ENCODE measurements at places on chromosomes 1 and 21.

GRCh38 chr1:178973652-178974101 lies 52.0 kb upstream of the FAM20B start:
- DNase-seq = no peak

DNA sequence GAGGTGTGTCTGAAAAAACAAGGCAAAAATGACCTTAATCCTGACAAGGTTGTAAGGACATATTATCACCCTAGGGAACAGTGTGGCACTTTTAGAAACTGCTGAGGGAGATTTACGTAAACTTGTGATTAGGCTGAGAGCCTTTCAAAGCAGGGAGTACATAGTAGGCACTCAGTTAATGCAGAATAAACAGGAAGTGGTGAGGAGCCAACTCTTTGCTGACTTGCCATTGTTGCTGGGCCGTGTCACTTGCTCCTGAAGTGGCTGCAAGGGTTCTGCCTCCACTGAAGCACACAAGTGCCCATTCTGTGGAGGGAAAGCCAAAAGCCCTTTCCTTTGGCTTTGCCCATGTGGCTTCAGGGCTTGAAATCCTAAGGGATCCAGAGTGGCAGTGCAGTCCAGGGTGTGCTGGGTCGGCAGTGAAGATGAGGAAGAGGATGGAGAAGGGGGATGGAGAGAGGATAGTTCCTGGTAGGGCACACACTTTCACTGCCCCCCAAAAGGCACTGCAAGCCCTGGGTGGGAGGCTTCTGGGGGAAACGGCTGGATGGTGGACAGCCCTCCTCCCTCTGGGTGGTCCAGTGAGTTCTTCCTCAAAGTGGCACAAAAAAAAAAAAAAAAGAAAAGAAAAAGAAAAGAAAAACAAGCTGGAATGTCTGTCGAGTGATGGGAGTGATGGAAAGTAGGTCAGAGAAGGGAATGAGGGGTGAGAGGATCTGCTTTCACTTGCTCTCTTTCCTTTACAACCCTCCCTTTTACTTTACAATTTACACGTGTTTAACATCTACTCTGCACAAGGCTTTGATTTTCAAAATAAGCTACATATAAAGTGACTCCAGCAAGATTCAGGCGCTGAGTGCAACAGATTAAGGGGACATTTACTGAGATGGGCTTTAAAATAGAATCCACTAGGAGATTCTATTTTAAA lies 13.7 kb upstream of the RHEX start:
- DNase-seq = no peak

GRCh38 chr1:19618428-19618827 lies 25.7 kb upstream of the NBL1 start:
- DNase-seq = no peak

DNA sequence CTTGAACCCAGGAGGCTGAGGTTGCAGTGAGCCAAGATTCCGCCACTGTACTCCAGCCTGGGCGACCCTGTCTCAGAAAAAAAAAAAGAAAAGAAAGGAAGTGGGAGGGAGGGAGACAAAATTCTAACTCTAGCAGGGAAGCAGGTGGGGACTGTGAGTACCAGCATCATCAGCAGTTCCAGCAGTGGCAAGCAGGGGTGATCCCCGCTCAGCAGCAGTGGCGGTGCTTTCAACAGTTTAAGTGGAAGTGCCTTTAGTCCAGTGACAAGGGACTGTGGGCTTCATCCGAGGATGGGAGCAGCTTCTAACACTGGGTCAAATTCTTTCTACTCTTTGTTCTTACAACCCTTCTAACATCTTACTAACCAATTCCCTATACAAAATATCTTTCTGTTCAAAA lies 858.1 kb upstream of the ADAMTS5 start:
- no peak for DNase-seq

- no peak for DNase-seq
Measured at GRCh38 chr1:113438505-113439276, 48.4 kb downstream of the MAGI3 start.

DNA sequence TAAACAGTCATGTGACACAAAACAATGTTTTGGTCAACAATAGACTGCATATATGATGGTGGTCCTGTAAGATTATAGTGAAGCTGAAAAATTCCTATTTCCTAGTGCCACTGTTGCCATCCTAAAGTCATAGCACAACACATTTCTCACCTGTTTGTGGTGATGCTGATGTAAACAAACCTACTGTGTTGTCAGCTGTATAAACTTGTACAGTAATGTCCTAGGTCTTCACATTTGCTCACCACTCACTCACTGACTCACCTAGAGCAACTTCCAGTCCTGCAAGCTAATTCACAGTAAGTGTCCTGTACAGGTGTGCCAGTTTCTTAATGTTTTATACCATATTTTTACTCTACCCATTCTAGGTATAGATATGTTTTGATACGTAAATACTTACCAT lies 326.1 kb upstream of the USP24 start:
- no peak for DNase-seq

DNA sequence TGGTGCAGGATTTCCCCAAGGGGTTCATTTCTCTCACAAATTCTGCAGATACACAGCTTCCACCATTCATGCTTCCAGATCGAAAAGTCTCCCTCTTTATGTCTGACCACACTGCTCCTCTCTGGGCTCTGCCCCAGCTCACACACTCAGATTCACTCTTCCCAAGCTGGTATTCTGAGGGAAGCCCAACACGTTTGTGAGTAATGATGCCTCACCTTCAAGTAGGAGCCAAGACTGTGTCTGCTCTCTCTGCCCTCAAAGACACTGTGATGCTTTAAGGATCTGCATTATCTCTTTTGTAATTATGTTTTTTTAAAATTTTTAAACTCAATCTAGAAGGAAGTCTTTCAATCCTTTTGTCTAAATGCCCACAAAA lies 19.8 kb downstream of the PRAMEF11 start:
- no peak for DNase-seq

- DNase-seq = no peak
Measured at GRCh38 chr1:211738691-211739301, 63.4 kb upstream of the NEK2 start.

DNA sequence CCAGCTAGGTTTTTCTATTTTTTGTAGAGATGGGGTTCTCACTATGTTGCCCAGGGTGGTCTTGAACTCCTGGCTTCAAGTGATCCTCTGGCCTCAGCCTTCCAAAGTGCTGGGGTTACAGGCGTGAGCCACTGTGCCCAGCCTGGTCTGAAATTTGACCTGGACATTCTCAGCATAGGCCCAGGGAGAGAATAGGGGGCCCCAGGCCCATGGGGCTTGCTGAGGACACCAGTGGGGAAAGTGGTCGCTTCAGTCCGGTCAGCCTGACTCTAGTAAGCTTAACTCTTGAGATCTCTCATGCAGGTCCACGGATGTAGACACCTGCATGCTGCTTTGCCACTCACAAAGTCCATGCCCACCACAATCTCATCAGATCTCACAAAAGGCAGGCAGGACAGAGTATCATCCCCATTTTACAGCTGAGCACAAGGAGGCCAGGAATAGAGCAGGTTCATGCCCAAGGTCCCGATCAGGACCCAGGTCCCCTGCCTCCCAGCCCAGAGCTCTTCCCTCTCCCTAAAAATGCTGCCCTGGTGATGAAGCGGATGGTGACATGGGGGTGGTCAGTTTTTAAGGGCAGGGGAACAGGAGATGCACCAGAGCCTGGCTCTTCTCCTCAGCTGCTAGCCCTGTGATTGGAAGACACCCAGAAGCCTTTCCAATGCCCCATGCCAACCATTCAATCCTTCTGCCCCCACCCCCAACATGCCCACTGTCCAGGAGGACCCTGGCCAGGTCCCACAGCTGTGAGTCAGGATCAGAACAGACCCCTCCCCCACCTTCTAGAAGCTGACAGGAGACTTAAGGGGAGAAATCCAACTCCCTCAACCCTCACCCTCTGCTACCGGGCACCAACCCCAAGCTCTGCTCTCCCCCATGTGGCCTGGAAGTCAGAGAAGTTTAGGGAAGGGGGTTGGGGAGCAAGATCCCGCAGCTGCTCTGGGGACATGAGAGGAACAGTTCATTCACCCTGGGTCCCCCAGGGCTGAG lies 1.8 kb downstream of the FHL3 start:
- no peak for DNase-seq

DNA sequence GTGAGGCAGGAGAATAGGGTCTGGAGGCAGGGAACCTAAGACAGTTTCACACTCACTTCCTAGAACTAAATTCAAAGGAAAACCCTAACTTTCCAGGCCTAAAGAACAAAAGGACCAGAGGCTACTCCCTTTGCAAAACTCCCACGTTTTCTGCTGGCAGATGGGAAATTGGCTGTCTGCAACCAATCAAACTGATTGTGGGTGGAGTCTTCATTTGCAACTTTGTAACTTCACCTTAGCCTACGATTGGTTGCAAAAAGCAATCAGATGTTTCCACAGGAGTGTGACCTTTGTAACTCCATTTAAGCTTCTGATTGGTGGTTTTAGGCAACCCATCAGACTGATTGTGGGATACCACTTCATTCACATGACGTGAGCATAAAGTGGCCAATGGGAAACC lies 19.7 kb upstream of the GNG4 start:
- no peak for DNase-seq

DNA sequence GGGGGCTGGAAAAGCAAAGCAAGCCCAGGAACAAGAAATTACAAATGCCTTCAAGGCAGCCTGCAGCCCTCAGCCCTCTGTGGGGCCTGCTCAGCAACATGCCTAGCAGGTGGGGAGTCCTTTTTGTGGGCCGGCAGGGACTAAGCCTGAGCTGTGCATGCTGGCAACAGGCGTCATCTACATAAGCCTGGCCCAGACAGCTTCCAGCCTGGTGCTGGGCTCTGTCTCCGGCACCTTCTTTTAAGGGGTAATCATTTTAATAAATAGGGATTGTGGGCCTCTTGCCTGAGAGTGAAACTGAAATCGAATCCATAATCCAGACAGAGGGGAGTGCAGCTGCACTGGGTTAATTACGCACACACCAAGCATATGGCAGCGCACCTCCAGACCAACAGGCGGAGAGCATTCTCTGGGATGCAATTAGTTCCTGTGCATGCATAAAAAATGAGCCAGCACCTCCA lies 96.6 kb downstream of the DDX20 start:
- DNase-seq = no peak

GRCh38 chr1:869499-870244 lies 54.1 kb upstream of the SAMD11 start:
- no peak for DNase-seq

DNA sequence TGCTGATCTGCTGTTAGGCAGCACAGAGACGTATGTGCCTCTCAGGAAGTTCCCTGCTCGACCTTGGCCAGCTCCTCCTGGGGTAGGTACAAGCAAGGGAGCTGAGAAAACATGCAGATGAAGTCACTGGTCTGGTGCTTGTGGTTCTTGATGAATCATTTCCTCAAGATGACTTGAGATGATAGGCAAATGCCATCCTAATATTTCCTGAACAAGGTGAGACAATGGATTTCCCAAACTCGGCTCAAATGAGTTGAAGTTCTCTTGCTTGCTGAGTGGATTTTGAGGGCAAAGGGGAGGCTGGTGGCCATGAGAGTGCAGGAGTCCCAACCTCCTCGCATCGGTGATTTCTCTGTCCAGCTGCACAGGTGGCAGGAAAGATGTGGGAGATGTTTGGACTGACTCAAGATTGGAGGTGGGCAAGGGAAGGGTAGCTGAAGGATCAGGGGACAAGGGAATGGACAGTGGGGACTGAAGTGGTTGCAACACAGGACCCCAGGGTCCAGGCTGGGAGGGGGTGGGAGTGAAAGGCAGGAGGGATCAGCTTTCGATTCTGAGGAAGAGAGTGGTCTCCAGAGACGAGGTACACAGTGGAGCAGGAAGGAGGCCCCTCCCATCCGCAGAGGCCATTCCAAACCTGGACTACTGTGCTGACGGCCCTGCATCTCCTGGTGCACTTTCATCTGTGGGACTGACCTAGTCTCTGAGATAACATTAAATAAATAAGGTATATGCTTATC lies 63.9 kb downstream of the CAPN2 start:
- DNase-seq = peak; percentile 84

GRCh38 chr1:15139654-15140350 lies 13.7 kb upstream of the TMEM51 start:
- no peak for DNase-seq

DNA sequence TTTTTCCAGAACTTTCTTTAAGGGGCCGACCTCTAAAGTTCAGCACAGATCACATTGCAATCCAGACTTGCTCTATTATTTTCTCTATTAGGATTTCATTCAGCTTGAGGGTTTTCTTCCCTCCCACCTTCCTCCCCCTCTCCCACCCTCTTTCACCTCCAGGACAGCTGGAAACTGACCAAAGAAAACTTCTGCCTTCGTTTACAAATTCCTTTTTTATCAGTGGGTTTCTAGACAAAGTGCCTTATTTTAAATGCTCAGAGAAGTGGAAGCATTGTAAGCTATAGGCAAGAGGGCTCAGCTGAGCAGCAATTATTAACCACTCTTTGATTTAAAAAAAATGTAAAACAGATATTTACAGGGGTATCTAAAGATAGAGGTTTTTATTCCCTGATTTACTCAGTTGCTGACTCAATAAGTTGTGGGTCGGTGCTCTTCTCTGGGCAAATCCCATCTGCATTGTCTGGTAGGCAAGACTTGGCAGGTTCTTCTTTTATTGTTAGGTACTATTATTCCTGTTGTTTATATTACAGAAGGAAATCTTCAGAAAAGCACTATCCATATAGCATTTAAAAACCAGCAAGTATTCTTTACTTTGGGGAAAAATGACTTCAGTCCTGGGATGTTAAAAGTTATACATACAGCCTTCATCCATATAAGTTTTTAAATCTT lies 277.0 kb upstream of the C1orf105 start:
- DNase-seq = no peak

DNA sequence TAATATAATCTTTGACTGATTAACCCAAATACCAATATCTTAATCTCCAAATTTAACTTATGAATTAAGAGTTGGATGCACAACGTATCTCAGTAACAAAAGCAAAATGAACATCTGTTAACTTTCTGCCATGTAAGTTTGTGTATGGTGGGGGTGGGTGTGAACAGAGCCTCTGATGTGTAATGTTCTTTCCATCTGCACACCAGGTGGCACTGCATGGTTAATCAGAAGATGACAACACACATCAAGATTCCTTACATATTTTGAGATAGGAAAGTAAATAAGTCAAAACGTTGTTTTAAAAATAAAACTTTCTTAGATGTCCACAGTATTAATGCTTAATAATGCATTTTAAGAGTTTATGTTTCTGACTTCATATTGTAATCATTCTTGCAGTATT lies 251.9 kb downstream of the DPYD start:
- no peak for DNase-seq

GRCh38 chr1:230459465-230459864 lies 33.3 kb upstream of the PGBD5 start:
- no peak for DNase-seq

DNA sequence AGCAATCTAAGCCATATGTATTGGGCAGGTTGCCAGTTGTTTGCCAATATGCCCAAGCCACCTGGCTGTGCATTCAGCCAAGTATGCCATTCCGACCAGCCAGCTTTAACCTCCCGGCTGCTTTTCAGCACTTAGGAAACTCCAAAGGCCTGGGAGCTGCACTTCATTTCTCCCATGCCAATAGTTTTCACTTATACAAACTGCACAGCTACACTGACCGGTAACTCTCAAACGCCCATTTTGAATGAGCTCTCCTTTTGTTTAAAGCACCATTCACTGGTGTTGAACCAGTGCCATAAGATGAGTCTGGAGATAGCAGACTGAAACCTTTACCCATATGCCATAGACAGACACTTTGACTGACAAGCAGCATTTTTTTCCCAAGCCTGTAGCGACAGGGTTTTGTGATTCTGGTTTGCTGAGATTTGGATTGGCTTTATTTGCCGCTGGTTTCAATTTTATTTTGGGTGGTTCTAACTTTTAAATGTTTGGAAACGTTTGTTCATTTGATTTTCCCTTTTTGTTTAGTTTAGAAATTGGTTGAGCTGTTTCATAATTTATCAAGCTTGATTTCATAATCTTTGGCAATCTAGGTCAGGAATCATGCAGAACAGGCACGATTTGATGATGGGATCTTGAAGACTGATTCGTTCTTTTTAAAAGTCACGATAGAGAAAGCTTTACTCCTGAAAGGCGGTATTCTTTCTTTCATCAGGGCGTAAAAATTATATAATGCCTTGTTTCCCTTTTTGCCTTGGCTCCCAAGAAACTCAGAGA lies 144.6 kb downstream of the NFIA start:
- no peak for DNase-seq
